ENCODE measurements at places on chromosomes 16 and 17.

GRCh38 chr17:42846594-42847280 is 2.4 kb downstream of the AOC2 start:
- DNase-seq: no peak

DNA sequence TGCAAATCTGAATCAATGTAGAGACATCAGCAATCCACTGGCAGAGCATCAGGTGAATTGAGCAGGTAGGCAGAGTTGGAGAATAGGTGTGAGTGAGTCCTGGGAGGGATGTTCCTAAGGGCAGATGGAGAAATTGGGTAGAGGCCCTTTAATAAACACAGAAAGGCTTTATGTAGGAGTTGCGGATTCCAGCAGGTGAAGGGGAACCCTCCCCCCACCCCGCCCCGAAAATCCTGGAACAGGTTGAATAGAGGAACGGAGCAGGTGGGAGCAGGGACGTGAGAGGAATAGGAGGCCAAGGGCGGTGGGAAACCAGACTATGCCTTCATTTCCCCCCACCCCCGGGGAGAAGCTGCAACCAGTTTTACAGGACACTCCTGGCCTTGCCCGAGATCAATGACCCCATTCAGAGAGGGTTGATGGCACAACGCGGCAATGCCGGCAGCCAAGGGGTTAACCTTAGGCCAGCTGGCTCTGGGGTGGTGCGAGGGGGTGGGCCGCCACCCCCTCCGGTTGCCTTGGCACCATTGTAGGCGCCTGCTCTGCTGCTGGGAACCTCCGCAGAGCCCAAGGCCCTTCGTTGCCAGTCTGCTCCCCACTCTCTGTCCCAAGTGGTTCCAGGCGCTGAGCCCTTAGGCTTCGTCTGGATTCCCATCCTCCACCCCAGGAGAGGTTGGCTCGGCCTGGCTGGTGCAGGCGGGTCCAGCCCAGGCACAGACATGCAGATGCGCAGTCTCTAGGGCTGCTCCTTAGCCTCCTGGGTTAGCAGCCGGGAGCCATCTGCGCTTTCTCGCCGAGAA is 814 bp upstream of the RUNDC3A start:
- DNase-seq: no peak

DNA sequence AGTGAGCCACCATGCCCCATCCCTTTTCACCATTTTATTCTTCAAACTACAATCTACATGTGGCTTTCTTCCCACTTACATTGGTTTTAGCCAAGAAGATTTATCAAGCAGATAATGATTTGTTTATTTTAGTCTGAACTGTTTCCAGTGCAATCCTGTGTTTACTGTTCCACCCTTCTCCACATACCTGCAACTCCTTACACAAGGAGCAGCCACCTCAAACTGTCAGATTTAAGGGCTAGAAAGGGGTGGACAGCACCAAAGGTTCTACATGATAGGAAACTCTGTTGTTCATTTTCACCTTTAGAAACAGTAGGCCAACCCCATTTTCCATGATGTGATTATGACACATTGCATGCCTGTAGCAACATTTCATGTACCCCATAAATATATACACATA is 1.9 kb downstream of the RUNDC1 start:
- DNase-seq: no peak

DNA sequence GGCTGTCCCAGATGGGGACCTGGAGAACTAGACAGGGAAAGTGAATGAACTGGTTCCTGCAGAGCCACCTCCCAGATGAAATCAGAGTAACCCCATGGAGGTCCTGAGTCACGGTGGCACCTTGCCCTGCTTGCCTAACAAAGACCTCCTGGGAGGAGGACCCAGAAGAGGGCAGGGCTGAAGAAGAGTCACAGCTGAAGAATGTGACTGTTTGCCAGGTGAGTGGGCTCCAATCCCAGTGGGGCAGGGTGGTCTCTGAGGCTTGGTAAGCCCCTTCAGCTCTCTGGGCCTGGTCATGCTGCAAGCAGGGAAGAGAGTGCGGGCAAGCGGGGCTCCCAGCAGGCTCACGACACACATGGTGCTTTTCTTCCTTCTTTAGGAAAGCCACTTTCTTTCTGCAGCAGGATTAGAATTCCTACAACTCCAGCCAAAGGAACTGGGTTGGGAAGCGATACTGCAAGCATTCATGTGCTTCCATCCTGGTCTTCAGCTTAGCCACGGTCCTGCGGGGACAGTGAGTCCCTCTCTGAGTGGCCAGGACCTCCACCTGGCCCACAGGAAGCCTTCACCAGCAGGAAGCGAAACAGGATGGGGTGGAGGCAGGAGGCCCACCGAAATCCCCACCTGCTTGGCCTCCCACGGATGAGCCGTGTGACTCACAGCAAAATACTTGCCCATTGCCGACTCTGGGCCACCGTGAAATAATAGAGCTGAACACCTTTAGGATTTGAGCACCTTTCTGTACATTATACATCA is 4.3 kb downstream of the C16orf74 start:
- no peak for DNase-seq

DNA sequence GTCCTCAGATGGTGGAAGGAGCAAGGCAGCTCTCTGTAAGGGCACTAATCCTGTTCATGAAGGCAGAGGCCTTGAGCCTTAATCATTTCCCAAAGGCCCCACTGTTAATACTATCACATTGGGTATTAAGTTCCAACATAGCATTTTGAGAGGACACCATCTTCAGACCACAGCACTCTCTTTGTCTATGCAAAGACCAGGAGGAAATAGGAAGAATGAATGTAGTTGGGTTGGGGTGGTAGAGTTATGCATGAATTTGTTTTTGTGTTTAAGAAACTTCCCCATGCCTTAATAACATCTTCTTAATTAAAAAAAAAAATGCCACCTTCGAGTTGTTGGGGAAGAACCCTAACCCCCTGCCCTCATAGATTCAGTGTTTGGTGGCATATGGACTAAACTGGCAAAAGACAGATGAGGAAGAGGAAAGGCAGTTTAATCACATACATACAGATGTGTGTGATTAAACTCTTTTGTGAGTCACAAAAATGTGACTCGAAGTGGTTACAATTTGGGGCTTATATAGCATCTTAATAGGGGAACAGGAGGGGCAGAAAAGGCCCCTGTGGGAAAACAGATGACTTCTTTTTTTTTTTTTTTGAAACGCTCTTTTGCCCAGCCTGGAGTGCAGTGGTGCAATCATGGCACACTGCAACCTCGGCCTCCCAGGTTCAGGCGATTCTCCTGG is 35.0 kb upstream of the SLC5A10 start:
- DNase-seq: no peak

DNA sequence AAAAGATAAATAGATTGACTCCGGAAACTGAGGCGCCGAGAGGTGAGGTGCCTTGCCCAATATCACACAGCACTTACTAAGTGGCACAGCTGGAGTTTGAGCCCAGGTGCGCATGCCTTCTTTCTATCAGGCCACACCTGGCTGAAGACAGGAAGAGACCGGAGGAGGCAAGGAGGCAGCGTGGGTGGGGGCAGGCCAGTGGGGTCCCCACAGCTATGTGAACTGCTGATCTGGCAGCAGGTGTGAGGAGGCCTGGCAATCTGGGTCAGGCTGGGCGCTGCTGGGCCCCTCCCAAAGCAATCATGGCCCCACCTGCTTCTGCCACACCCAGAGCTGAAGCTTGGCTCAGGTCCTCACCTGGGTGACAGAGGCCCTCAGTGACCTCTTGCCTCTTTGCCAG is 1.9 kb upstream of the GDPD3 start:
- DNase-seq: no peak

Data from right hindlimb (tissue), 1 donor.